ENCODE measurements at places on chromosomes 5 and 9.

GRCh38 chr9:16642421-16643109 lies 227.9 kb downstream of the BNC2 start:
- DNase-seq, result no peak

- DNase-seq, result peak; percentile 14
Observed at GRCh38 chr5:123035360-123035917, 1.1 kb downstream of the PPIC start.

DNA sequence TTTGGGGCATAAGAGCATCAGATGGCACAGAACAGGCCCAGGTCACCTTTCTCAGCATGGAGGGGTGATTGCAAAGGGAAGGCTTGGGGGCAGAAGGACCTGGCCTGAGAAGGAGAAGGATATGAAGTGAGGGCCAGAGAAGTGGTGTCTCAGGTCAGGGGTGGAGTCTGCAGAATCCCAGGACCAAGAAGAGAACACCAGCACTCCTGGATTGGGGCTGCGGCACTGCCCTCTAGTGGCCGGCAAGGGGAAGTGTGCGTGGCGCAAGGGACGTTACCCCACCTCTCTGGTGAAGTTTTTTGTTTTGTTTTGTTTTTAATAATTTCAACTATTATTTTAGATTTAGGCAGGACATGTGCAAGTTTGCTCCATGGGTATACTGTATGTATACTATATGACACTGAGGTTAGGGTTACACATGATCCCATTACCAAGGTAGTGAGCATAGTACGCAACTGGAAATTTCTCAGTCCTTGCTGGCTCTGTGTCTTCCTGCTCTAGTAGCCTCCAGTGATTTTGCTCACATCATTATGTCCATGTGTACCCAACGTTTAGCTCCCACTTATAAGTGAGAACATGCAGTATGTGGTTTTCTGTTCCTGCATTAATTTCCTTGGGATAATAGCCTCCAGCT lies 1548.6 kb downstream of the EFNA5 start:
- DNase-seq, result no peak

GRCh38 chr5:131001507-131001906 lies 163.5 kb downstream of the HINT1 start:
- no peak for DNase-seq

DNA sequence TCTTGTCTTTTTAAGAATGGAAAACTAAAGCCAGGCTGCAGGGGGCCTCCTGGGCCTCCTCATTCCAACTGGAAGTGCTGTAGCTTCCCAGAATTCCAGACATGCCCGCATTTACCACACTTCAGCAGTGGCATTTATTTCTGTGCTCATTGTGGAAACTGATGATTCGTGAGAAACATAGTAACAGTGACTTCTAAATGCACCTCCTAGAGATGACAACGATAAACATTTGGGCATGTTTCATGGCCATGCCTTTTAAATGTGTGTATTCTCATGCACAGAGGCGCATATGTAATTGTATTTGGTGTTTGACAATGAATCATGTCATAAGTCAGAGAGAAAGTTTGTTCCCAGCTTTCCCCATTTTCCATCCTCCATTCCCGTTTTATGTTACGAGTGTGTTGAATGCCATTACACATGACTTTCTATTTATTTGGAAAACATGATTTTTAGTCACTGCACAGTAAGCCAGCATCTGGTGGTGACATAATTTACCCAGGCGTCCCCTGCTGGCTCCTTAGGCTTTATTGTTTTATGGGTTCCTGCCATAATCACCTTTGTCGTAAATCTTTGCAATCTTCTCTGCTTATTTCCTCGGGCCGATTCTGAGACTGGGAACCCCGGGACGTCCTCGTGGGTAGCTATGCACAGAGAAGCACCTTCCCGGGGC lies 68.8 kb upstream of the FCN2 start:
- DNase-seq, result no peak

DNA sequence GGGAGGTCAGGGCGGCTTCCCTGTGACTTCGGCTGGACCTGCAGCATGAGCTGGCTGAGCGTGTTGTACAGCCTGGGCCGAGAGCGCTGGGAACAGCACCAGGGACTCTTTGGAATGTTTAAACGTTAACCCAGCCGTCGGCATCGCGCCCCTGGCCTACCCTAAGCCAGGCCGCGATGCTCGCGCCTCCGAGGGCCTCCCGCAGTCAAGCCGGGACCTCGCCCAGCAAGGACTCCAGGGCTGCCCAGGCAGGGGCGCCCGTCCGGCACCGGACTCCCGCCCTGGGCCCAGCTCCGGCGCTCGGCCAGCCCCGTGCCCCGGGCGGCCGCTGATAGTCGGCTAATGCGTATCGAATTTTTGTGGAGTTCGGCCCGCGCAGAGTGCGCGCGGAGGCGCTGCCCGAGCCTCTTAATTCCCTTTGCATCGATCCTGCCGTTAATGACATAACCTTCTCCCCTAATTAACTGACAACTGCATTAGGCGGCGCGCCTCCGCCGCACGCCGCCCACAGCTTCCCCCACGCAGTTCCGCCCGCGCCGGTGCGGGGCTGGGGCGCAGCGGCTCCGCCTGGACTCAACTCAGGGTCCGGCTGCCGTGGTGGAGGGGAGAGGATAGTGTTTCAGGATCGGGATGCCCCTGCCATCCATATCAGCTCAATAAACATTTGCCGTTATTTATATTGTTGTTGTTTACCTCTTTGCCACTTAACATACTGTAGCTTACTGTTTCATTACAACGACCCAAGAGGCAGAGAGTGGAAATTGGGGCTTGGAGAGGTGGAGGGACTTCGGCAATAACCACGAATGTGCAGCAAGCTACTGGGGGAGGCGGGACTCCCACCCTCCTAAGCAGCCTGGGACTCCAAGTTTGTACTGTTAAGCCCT lies 28.8 kb upstream of the CDC23 start:
- no peak for DNase-seq

Data from naive B cell (primary cell).